ENCODE measurements at places on chromosomes 7 and 10.

DNA sequence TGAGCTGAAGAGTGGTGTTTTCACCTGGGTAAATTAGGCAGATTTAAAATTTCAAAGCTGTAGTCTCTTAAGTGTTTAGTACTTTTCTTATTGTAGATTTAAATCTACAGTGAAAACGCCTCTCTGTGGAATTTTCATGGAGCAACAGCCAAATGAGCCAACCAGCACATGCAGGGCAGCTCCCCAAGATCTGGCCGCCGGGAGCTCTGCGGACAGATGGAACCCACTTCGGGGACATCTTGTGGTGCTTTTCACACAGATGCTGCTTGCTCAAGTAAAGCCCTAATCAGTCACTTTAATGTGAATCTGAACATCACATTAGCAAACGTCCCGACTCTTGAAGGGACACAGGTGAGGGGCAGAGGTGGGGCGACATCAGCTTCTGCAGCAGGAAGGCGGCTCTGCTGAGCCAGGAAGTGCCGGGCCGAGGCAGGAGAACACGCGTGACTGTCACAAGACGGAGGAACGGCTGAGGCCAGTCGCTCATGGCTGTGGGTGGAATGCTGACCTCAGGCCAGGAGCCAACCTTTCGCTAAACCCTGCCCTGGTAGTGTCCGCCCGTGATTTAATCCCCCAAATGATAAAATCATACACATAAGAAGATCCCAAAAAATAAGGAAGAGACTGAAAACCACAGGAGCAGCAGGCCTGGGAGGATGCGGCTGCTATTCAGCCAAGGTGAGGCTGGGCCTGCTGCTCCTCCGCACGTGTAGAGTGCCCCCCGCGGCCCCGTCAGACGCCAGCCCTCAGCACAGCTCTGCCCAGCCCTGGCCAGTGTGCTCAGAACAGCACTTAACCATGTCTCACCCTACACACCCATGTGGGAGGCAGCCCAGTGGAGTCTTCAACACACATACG lies 256.8 kb downstream of the ZMYND11 start:
- no peak for DNase-seq

- peak; percentile 12 for DNase-seq
Observed at GRCh38 chr7:54109501-54109900, 432.7 kb upstream of the VSTM2A start.

DNA sequence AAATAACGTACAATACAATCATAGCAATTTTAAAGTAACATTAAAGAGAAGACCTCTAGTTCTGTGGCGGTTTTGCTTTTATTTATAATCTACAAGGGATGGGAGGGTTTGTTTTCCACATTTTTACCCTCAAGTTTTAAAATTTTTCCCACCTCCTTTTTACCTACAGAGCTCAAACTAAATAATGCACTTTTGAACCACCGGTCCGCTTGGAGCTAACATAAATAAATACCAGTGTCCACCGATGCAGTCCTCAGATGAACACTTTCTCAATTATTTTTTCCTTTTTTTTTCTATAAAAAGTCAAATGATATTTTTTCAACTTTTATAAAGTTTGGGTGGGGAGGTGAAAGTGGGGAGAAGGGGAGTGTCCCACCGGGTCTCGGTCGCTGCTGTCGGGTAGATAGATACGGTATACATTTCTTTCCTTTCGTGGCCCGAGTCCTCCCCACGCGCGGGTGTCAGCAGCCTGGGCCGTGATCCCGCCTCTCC lies 3.3 kb downstream of the ZNF503 start:
- DNase-seq = no peak

DNA sequence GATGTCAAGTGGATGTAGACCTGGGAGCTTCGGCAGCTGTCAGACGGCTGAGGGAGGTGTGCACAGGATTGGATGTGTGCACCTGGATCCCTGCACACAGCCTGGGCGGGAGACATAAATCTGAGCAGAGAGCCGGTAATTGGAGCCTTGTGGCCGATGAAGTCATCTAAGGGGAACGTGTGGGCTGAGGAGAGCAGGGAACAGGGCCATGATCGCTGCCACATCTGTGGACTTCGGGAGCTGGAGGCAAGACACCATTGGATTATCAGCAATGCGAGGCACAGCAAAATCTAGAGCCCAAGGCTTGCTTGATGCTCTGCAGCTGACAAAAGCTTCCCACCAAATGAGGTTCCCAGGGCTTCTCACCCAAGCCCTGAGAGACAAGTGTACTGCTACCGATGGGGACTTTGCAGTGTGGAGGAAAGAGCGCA lies 147.7 kb downstream of the PTPN20 start:
- no peak for DNase-seq

GRCh38 chr7:630539-630938 lies 96.0 kb upstream of the DNAAF5 start:
- no peak for DNase-seq

DNA sequence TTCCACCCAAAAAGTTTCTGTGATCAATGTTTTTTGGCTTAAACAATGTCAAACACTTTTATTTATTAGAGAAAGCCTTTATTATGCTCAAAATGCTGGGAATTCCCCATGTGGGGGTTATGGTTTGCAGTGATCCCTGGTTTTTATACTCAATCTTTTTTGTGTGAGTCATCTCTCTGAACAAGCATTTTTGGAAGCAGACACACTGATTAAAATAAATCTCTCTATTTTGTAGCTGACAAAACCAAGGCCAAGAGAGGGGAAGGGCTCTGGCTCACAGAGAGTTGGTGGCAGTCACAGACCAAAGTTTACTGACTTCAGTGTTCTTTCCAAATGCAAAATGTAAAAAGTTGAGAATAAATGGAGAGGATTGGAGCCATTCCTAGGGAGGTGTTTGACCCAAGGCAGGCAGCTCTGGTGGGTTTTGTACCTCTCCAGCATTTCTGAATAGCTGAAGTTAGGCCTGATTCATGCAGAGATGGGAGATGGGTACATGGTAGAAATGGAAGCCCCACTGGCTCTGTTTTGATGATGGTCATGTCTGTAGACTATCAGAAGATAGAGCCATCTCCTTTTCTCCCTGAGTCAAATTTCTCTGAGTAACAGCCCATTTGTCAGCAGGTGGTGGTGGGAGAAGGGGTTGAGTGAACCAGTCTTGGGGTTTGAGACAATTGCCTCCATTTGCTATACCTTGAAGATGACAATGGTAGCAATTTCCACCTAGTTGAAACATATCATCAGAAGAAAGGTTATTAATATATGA lies 45.4 kb upstream of the NAMPT start:
- DNase-seq = no peak

DNA sequence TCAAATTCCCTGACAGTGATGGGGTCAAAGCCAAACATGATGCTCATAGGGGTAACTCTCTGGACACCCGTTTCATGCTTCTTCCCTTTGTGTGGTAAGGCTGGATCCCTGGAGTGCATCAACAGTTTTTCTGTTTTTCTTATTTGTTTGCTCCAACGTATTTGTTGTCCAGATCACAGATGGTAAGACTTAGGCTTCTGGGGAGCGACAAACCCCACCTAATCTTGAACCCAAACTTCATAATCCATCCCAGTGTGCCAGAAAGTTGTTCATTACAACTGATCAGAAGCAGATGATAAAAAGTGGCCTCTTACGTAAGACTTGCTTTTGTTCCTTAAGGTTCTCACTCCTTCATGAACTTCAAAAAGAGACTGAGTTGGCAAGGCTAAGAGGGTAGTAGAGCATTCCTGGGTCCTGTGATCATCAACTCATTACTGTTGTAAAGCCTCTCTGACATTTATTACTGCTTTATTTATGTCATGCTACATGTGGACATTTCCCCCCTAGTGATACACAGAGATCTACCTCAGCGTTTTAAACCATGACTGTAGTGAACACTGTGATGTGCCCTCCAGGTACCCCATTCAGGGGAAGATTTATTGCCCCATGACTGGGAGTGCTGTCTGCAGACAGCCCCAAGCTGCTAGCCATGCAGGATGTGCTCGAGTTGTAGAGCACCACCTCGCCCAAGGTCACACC lies 125.6 kb downstream of the CCDC71L start:
- no peak for DNase-seq

GRCh38 chr10:86359111-86359510 lies 7.5 kb downstream of the GRID1 start:
- no peak for DNase-seq

- DNase-seq = no peak
Observed at GRCh38 chr7:124323597-124323996, 290.7 kb upstream of the TMEM229A start.

- no peak for DNase-seq
Observed at GRCh38 chr10:48580236-48580635, 24.6 kb downstream of the ARHGAP22 start.

GRCh38 chr10:132572545-132572937 lies 35.0 kb downstream of the INPP5A start:
- DNase-seq = no peak

- DNase-seq = no peak
Observed at GRCh38 chr7:142914121-142914520, 19.4 kb downstream of the TRPV5 start.

- DNase-seq = no peak
Observed at GRCh38 chr10:27744802-27745731, 552 bp downstream of the MKX start.

GRCh38 chr7:2211259-2211880 lies 21.4 kb downstream of the MAD1L1 start:
- no peak for DNase-seq

- DNase-seq = no peak
Observed at GRCh38 chr7:105364684-105365083, 24.0 kb downstream of the SRPK2 start.

DNA sequence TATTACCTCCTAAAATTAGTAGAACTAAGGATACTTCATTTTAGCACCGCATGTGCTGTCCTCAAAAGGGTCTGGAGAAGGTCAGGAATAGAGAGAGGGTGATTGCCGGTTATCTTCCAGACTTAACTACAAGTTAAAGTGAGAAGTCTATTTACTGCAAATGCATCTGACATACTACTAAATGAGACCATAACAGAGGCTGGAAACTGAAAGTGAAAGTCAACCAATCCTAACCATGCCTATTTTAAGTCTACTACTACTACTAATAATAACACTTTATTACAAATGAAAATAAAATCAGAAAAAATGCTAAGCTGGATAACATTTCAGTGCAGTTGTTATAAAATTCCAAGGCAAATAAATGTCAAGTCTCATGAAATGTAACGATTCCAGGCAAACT lies 244.7 kb downstream of the KIF20B start:
- no peak for DNase-seq

- DNase-seq = no peak
Observed at GRCh38 chr7:1065585-1066241, 21.4 kb downstream of the GPR146 start.

GRCh38 chr7:35865287-35865686 lies 64.4 kb downstream of the SEPTIN7 start:
- DNase-seq = no peak

DNA sequence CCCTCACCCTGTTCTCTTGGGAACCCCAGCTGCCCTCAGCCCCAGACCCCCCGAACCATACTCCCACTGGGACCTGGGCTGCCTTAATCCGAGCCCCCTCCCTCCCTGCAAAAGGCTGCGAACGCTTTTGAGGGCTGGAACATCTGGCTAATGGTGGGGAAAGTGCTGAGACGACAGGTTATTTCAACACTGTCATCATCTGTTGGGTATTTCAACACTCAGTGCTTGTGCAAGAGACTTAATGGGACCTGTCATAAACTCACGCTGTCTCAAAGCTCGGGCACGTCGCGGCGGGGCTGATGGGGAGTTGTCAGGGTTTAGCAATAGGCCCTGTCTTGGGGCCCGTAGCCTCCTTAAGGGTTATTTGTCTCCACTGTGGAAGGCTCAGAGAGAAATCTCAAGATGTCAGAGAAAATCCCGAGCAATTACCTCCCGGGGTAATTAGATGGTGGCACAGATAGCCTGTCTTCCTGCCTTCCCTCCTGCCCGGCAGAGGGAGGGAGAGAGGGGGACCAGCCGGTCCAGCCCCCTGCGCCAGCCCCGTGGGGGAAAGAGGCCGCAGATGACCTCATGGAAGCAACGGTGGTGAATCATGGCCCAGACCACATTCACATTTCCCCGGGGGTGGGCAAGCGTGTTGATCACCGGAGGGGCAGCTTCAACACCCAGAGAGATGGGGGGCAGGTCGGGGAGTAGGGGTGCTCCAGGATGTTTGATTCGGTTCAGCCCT lies 88.7 kb upstream of the MYL10 start:
- no peak for DNase-seq

DNA sequence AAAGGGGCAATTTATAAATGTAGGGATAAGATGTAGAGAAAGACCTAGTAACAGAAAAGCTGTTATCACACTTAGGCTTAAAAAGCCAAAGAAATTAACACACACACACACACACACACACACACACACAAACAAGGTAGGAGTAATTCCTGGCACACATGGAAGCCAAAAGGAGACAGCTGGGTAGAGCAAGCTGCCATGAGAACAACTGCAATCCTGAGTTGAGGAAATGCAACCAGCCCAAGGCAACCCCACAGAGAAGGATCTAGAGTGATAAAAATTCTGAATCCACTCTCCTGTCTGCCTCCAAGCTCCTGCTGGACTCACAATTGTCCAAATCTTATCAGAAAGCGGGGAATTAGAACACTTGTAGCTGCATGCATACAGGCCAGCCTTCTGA lies 229.1 kb upstream of the DGKB start:
- no peak for DNase-seq

GRCh38 chr7:67900456-67900855 lies 903.8 kb downstream of the TYW1 start:
- DNase-seq = no peak

DNA sequence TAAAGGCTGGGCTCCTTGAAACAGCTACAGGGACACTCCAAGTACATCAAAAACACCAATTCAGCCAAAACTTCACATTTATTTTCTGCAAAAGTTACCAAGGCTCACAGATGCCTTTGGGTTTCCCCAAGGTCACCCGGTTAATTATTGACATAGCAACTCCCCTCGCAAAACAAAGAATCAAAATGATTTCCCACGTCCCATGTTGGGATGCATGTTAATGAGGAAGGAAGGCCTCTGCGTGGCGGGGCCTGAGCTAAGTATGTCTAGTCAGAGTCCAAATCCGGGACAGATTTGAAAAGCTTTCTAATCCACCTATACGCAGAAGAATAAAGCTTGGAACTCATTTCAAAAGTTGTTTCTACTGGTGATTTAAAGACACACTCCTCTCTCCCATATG lies 535 bp upstream of the TMEM72 start:
- no peak for DNase-seq

- no peak for DNase-seq
Observed at GRCh38 chr10:1178506-1178905, 122.3 kb downstream of the WDR37 start.

GRCh38 chr10:76971547-76972170 lies 665.9 kb downstream of the KCNMA1 start:
- DNase-seq = no peak

DNA sequence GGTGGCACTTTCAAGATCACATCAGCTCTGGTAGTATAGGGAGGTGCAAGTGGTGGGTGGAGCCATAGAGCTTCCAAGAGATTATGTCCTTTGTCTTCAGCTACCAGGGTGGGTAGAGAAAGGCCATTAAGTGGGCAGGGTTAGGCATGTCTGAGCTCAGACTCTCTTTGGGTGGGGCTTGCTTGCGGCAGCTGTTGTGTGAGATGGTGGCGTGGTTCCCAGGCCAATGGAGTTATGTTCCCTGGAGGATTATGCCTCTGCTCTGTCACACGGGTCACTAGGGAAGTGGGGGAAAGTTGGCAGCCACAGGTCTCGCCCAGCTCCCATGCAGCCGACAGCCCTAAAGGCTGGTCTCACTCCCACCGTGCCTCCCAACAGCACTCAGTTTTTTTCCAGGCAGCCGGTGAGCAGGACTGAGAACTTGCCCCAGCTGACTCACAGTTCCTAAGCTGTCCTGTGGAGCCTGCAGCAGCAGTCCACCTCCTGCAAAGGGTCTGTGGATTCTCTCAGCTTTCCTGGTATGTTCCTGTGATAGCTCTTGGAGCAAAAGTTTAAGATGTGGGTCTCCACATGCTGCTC lies 459.0 kb downstream of the SH2D4B start:
- DNase-seq = no peak

GRCh38 chr10:20443094-20443493 lies 454.0 kb downstream of the NEBL start:
- DNase-seq = no peak

Data from RKO (cell line).